ENCODE measurements at places on chromosomes 12 and 14.

DNA sequence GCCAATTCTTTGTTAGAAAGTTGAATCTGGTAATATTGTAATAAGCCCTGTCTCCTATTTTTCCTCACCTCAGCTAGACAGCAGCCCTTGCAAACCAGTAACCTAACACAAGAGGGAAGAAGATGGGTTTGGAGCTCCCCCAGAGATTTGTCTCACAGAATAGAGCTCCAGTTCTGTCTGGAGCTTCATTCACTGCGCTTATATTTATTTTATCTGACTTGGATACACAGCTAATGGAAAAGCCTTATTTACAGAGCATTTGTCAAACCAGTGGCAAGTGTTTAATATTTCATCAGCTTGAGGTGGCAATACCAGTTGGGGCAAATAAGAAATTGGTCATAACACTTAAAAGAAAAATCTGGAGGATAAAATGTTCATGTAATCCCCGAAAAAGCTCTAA, 1094.0 kb downstream of the FSCB start:
- DNase-seq = no peak

GRCh38 chr14:95309261-95310051, 10.3 kb downstream of the CLMN start:
- DNase-seq = no peak

DNA sequence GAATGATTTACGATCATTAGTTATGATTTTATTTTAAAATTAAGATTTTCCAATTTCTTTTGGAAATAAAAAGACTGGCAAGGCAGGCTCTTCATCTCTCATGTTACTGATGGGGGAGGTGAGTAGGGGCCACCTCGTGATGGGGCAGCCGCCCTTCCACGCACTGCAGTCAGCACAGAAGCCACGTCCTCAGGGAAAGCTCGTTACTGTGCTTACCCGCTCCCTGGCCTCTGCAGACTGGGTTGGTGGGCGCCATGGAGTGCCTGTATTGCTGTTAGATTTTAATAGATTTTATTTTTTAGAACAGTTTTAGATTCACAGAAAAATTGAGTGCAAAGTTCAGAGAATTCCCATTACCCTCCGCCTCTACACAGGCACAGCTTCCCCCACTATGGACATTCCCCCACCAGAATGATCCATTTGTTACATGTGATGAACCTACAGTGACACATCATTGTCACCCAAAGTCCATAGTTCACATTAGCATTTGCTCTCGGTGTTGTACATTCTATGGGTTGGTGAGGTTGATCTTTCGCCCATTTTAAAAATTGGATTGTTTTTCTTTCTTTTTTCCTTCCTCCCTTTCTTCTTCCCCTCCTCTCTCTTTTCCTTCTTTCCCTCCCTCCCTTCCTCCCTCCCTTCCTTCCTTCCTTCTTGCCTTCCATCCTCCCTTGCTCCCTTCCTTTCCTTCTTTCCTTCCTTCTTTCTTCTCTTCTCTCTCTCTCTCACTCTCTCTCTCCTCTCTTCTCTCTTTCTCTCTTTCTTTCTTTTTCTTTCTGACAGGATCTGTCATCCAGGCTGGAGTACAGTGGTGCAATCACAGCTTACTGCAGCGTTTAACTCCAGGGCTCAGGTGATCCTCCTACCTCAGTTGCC, 30.7 kb downstream of the ADGRD1 start:
- DNase-seq = no peak

DNA sequence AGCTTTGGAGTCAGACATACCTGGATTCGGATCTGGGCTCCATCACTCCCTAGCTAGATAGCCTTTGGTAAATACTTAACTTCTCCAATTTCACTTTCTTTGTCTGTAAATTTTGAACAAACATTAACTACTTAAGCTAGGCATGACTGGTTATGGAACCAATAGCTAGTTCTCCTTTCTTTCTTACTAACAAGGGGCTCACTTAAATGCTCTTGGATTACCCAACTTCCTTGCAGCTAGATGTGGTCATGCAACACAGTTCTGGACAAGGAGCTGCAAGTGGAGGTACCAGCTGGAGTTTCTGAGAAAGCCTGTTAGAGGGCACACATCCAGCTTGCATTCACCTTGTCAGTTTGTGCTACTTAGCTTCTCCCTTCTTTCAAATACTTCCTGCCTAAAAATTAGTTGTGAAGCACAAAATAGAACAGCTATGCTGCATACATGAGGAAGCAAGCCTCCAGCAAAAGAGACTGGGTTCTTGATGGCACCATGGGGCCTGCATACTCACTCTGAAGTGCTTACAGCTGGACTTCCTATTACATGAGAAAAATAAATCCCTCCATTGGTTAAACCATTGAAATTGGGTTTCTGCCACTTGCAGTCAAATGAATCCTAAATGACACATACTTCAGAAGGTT, 210.1 kb upstream of the EEA1 start:
- no peak for DNase-seq

DNA sequence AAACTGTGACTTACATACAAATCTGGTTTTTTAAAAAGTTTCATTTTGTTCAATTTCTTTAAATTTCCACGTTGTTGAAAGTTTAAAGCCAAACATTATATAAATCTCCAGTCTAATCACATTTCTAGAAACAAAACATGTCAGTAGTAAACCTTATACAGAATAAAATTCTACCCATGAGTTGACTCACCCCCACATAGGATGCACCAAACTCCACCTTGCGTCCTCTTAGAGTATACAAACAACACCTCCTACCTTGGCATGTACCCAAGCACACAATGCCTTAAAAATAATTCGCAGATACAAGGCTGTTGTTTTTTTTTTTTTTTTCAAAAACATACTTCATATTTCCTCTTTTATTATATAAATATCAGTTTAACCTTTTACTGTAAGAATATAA, 3.3 kb downstream of the FBXL14 start:
- no peak for DNase-seq

Data from NCI-H146 (cell line).